Stimulated activated CD8-positive, alpha-beta memory T cell treated with anti-CD3 and anti-CD28 coated beads, Interleukin-2, amount 100 ng/mL, for 48 hours (primary cell): ENCODE measurements at places on chromosomes 16 and 17.

GRCh38 chr17:14886200-14886739 is 378.9 kb downstream of the PMP22 start:
- DNase-seq, result no peak

DNA sequence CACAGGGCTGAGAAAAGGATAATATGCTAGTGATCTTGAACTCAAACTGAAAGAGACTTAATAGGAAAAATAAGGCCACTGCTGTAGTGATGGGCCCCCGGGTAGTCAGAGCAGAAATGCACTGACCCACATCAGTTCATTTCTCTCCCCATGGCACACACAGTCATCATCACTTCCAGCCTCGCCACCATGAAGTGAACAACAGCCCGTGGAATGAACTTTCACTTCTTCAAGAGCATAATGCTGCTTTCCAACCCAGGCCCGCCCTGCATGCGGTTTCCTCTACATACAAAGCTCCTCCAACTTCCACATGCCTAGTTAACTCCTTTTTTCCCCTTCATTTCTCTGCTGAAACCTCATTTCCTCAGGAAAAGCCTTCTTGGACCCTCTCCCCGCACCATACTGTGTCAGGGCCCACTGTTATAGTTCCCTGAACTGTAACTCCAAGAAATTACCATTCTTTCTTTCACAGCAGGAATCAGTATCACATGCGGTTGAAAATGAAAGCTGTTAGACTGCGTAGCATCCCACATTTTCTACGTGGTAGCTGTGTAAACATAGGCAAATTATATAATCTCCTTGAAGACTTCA is 65.8 kb upstream of the SMIM36 start:
- peak; percentile 18 for DNase-seq

- no peak for DNase-seq
Observed at GRCh38 chr16:82133798-82134197, 36.2 kb downstream of the MPHOSPH6 start.

GRCh38 chr16:11792410-11793241 is 4.4 kb downstream of the ZC3H7A start:
- no peak for DNase-seq

DNA sequence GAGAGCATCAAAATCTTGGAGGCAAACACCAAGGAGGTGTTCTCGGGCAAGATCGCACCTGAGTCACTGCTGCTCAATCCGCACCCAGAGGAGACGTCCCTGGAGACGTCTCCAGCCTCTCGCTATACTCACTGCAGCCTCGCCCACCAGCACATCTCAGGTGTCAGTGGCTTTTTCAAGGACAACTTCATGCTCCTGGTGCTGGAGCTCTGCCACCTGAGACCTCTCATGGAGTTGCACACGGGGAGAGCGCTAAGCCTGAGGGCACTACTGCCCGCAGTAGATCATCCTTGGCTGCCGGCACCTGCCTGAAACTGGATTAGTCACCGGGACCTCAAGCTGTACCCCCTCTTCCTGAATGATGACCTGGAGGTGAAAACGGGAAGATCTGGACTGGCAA is 2.6 kb upstream of the MBTPS1 start:
- DNase-seq, result no peak

GRCh38 chr17:34521955-34522354 is 57.4 kb upstream of the TMEM132E start:
- no peak for DNase-seq

DNA sequence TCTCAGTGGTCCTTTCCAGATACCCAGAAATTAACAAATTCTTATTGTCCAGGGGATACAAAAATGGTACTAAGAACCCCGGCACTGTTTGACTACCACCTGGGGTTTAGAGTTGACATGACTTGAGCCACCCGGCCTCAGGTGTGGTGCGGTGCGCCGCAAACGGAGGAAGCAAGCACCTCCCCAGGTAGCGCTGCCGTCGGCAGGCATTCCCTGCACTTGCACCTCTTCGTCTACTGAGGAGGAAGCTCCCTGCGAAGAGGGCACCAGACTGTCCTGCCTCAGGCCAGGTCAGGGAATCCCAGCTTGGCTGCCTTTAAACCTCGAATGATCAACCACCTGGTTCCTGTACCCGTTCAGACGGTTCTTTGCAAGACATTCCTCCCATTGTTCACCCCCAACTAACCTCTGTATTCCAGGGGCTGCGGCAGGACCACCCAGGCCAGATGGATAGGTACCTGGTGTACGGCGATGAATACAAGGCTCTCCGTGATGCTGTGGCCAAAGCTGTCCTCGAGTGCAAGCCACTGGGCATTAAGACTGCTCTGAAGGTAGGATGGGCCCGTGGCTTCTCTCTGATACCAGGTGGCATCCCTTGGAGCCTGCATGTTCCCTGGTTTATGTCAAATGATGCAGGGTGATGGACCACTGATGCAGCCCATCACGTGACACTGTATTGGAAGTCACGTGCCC is 40.8 kb upstream of the ENDOV start:
- no peak for DNase-seq

GRCh38 chr16:48086422-48086821 is 69.4 kb downstream of the ABCC12 start:
- no peak for DNase-seq

- DNase-seq, result no peak
Observed at GRCh38 chr17:63041251-63041650, 75.2 kb downstream of the TANC2 start.

DNA sequence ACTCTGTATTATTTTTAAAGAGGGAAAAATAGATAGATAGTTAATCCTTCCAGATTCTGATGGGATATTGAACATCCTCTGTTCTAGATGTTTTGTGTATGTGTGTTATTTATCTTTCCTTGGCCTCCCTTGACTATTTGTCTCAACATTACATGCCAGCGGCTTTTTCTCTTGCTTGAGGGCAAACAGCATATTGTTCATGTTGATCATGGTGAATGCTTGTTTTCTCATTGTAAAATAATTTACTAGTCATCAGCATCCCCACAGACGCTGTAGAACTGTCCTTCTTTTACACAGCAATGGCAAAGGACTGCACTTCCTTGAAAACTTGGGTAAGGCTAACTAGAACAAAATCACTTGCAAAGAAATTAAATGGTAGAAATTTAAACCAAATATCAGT is 1376.4 kb upstream of the GOT2 start:
- no peak for DNase-seq

GRCh38 chr17:72369366-72369765 is 248.5 kb downstream of the SOX9 start:
- no peak for DNase-seq

DNA sequence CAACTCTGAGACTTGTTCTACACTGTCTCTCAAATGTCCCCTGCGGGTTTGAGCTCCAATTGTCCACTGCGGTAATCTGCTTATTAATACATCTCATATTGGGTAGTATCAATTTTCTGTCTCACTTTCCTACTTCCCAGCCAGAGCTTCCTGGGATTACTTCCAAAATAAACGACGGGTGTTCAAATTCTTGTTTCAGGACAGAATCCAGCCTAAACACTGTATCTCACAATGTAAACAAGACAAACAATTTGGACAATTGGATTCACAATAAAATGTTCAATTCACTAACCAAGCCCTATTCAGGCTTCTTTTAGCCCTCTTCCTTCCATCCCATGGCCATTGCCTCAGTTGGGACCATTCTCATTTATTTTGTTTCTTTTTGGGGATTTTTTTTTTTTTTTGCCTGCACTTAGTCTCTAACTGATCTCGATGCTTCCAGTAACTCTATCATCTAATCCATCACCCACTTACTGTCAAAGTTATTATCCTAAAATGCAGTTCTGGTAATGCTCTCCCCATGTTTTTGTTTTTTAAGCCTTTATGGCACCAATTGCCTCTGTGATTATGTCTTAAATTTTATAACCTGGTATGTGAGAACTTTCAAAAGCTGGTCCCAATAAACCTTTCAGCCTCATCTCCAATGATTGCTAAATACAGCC is 2.0 kb upstream of the VAT1L start:
- no peak for DNase-seq

DNA sequence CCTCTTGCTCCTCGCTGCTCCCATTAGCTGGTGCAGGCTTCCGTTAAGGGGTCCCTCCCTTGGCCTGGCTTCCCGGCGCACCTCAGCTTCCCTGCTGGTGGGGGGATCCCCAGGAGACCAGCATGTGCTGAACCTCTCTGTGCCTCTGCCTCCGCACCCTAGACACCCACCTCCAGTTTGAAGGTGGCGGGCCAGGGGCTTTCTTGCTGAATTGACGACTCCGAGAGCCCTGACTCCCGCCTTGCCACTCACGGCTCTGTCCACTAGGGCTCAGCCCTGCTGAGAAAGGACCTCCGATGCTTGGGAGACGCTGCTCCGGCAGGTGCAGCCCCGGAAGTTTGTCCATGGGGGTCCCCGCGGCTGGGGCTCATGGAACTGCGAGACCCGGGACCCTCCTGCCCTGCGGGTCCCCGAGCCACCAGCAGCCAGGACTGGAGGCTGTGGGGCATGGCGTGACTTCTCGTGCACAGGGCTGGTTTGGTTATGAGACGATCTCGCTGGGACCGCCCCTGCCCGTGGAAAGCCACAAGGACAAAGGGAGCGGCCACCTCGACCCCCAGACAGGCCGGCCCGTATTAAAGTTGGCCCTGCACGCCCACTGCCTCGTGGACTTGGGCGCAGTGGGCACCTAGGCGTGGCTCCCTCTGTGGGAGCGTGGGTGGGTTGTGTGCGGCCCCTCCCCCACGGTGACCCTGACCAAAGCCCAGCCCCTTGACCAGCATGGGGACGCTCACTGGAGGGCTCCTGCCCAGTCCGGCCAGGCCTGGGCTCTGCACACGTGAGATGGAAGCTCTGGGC is 8.1 kb downstream of the CHMP6 start:
- DNase-seq, result no peak

DNA sequence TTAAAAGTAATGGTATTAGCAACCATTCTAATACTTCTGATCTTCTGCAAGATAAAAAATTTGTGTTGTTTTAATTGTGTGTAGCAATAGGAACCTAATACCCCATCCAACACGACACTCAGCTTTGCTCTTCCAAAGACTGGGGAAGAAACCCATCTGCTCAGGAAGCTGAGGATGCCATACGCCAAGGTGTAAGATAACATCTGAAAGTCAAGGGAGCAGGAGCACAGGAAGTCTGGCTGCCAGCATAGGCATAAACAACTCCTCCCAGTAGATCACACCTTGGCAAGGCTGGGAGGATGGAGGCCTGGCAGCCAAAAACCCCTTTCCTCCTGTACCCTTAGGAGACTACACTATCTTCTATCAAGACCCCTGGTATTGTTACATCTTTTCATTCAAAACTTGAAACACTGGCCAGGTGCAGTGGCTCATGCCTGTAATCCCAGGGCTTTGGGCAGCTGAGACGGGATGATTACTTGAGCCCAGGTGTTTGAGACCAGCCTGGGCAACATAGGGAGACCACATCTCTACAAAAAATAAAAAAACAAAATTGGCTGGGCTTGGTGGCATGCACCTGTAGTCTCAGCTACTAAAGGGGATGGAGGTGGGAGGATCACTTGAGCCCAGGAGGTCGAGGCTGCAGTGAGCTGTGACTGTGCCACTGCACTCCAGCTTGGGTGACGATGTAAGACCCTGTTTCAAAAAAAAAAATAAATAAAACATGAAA is 5.7 kb upstream of the SPHK1 start:
- DNase-seq, result no peak

DNA sequence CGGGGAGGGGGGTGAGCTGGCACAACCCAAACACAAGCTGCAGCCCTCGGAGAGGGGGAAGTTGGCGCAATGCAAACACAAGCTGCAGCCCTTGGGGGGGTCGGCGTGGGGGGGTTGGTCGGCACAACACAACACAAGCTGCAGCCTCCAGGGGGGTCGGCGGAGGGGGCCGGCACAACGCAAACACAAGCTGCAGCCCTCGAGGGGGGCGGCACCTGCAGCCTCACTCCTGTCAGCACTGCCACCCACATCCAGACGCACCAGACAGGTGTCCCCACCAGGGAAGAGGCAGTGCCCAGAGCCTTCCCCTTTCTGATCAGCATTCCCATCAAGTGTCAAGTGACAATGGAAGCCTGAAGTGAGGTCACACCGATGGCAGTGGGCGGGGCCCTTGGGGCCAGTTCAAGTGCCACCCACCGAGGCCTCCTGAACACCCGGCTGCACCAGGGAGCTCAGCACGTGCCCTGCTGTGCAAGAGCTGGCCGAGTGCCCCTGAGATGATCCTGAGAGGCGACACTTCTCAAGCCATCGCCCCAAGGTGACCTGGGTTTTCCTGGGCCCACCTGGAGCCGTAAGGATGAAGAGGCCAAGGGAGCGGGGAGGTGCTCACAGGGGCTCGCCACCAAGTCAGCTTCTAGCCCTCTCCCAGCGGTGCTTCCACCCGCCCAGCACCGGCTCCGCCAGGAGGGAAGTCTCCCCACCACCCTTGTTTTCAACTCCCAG is 59.3 kb downstream of the KLHDC4 start:
- no peak for DNase-seq

DNA sequence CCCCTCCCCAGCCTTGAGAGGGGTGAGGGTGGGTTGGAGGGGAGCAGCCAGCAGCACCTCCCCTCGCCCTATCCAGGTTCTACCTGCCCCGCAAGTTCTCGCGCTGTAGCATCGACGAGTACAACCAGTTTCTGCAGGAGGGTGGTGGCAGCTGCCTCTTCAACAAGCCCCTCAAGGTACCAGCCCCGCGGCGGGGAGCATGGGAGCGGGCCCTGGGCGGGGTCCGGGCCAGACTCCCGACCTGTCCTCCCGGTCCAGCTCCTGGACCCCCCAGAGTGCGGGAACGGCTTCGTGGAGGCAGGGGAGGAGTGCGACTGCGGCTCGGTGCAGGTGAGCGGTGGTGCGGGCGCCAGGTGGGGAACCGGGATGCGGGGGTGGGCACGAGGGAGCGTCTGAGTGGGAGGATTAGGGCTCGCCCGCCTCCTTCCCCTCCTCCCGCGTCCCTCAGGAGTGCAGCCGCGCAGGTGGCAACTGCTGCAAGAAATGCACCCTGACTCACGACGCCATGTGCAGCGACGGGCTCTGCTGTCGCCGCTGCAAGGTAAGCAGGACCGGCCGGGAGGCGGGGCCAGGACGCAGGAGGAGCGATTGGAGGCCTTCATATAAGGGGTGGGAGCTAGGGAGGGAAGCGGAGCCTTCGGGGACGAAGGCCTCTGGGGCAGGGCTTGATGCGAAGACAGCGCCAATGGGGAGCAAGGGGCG is 16.5 kb downstream of the ADAM11 start:
- DNase-seq, result peak; percentile 98

- no peak for DNase-seq
Observed at GRCh38 chr16:79691007-79691406, 90.5 kb upstream of the MAF start.

GRCh38 chr16:84737192-84738011 is 37.6 kb downstream of the USP10 start:
- no peak for DNase-seq

- no peak for DNase-seq
Observed at GRCh38 chr17:9488556-9488955, 87.1 kb downstream of the STX8 start.

DNA sequence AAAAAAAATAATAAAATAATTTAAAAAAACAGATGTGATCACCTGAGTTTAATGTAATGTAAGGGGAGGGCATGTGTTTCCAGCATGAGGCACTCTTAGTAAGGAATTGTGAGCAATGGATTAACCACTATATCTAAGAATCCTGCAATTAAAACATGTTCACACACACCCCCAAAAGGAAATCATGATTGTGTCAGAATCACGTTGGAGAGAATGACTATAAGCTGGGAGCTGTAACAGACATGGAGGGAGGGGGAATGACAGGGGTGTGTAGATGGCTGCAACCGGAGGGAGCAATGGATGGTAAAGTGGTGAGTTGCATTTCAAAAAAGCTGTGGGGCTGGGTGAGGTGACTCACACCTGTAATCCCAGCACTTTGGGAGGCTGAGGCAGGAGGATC is 13.6 kb upstream of the CCL22 start:
- no peak for DNase-seq
